ENCODE measurements at places on chromosomes 5 and 9. TPM values are rescaled to one million over a fixed set of nuclear protein-coding genes. Genes with fewer than 3 reads are reported as not detected.

SLC34A3 gene
- polyA plus RNA-seq: 0.27 TPM

GPX3 gene
- 4.0 TPM for polyA plus RNA-seq

GRIN1 gene
- polyA plus RNA-seq: 0.68 TPM

RNF183 gene
- not detected for polyA plus RNA-seq

PCDH12 gene
- polyA plus RNA-seq: not detected

OR1Q1 gene
- not detected for polyA plus RNA-seq

MAMDC2 gene
- 0.56 TPM for polyA plus RNA-seq

SHROOM1 gene
- 0.84 TPM for polyA plus RNA-seq

Data from neural cell (in vitro differentiated cells).